ENCODE measurements at places on chromosomes 3 and 15.

GRCh38 chr3:112629425-112629824 lies 11.5 kb downstream of the CCDC80 start:
- DNase-seq, result no peak

DNA sequence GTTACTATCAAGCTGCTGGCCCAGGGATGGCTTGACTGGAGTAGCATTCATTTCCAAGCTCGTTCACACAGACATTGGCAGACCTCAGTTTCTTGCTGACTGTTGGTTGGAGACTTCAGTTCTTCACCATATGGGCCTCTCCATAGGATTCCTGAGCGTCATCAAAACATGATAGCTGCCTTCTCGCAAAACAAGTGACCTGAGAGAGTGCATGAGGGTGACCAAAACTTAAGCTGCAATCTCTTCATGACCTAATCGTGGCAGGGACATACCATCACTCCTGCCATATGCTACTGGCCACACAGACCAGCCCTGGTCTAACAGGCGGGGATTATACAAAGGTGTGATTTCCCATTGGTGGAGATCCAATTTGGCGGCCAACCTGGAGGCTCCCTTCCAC lies 46.0 kb upstream of the C3orf22 start:
- DNase-seq, result no peak

GRCh38 chr3:30184091-30184810 lies 422.1 kb upstream of the TGFBR2 start:
- no peak for DNase-seq

GRCh38 chr3:88668180-88668579 lies 439.2 kb upstream of the EPHA3 start:
- DNase-seq, result no peak

DNA sequence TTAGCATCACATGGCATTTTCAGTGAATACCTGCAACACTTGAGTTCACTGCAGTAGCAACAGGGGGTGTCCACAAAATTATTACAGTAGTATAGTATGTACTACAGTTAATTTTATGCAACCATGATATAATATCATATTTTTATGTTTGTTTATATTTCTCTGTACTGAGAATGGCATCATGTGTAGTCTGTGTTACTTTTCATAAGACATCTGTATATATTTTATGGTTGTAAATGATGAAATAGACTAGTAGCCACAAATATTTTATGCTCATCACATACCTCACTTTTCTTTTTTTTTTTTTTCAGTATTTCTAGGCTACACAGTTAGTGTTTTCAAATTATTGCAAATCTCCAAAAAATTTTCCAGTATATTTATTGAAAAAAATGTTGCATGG lies 22.4 kb downstream of the PHLDB2 start:
- DNase-seq, result no peak
